Esophagus squamous epithelium (tissue), 5 donors: ENCODE measurements at places on chromosomes 3 and 15. TPM values are rescaled to one million over a fixed set of nuclear protein-coding genes. Genes with fewer than 3 reads are reported as not detected.

MRPS25 gene
- total RNA-seq, result 39.2 TPM

GRCh38 chr3:156973954-156974353 lies 147.8 kb downstream of the LEKR1 start:
- DNase-seq, result no peak

DNA sequence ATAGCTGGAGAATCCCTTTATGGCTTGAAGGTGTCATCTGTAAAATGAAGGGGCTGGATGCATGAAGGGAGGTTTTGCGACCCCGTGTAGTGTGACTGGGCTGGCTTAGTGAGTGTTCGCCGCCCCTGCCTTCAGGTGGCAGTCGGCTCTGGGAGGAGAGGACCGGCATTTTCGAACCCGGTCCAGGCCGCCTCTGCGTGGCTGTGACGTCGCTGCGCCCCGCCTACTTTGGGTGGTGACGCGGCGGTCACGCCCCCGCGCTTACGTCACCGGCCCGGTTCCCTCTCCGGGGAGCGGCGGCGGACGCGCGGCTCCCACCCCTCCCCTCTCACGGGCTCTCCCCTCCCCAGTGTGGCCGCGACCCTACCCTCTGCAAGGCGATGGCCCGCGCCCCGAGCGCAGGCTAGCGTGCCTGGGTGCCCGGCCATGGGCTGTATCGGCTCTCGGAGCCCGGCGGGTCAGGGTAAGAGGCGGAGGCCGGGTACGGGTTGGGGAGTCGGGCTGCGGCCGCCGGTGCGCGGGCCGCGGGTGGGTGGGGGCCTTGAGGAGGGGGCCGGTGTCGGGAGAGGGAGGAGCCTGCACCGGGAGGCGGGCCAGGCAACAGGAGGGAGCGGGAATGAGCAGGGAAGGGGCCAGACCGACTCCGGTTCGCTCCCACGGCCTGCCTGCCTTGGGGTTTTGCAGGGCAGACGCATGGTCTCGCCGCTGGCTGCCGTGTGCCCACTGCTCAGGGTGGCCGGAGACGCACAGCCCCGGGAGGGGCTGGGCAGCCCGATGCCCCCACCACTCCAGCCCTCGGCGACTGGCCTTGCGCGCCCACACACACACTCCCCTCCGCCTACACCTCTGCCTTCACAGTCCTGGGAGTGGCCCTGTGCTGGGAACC lies 1.5 kb upstream of the FAM131A start:
- peak; percentile 36 for DNase-seq

GRCh38 chr3:101867996-101868395 lies 18.7 kb downstream of the NFKBIZ start:
- DNase-seq, result no peak

- DNase-seq, result no peak
These were observed 451.4 kb upstream of the ARPP21 start for GRCh38 chr3:35187908-35188307.

ZNF385D gene
- 0.82 TPM for total RNA-seq
